Fibroblast of the aortic adventitia (primary cell): ENCODE measurements at places on chromosomes 16 and 17. TPM values are rescaled to one million over a fixed set of nuclear protein-coding genes. Genes with fewer than 3 reads are reported as not detected.
A peak's percentile ranks its signal among the peaks of the same experiment; 100 is the strongest.

Gene HS3ST6
- not detected in 2 replicates for total RNA-seq

Gene OVCA2
- total RNA-seq: 38.8 and 39.9 TPM in 2 replicates

Gene TACO1
- 16.1 and 20.3 TPM in 2 replicates for total RNA-seq

Gene TEDC2
- total RNA-seq: 1.9 and 11.7 TPM in 2 replicates

GRCh38 chr17:47955497-47956461 lies 1.9 kb downstream of the PRR15L start:
- DNase-seq: peak; percentile 13

Gene DHRS7C
- not detected in 2 replicates for total RNA-seq

Gene KCNJ18
- not detected in 2 replicates for total RNA-seq

- DNase-seq: no peak
Measured at GRCh38 chr17:45409659-45410076, 23.0 kb downstream of the ARHGAP27 start.

Gene KRT12
- total RNA-seq: not detected in 2 replicates

- DNase-seq: peak; percentile 74
Measured at GRCh38 chr17:16273499-16273898, 56.5 kb downstream of the PIGL start.

- peak; percentile 28 for DNase-seq
Measured at GRCh38 chr16:12784076-12784475, 19.6 kb downstream of the CPPED1 start.

Gene C16orf96
- under 0.01 TPM in 1 of 2 replicates, not detected in the other for total RNA-seq

- DNase-seq: no peak
Measured at GRCh38 chr16:10694830-10695229, at the start of gene TEKT5. TSS of gene TEKT5 (minus strand) at chr16:10694930. CDS start at chr16:10694873, 57 bp downstream.

DNA sequence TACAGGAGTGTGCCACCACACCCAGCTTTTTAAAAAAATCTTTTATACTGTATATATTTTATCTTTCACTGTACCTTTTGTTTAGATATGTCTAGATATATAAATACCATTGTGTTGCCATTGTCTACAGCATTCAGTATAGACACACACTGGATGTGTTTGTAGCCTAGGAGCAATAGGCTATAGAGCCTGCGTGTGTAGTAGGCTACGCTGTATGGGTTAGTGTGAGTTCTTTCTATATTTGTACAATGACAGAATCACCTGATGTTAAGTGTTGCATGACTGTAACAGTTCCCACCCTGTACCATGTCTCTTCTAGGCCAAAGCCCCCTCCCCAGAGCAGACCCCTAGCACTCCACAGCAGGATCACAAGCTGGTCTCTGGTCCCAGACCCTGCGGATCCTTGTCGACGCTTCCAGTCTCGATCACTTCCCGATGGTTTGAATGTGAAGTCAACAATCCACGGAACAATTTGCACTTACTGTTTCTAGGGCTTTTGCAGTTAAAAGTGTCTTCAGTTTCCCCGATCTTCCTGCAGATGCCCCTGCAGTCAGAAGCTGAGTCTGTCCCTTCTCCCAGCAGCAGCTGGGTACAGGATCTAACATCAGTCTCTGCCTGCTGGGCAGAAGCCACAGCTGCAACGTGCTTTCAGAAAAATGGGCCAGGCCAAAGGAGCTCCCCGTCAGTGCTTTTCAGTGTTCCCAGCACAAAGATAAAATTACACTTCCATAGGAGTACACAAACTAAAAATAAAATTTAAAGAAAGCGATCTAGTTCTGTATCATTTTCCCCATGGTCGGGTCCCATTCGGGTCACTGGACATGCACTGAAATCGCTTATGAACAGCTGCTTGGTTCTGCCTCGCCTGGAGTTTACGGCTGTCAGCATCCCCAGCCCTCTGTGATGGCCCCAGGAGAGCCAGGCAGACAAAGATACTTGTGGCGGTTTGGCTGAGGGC lies 35.4 kb downstream of the ADAM11 start:
- no peak for DNase-seq

GRCh38 chr17:6245301-6246177 lies 175.4 kb downstream of the WSCD1 start:
- no peak for DNase-seq

- DNase-seq: no peak
Measured at GRCh38 chr16:19295393-19295792, 9.9 kb downstream of the CLEC19A start.

GRCh38 chr16:67327743-67328142 lies 1.1 kb downstream of the LRRC36 start:
- DNase-seq: no peak

- DNase-seq: peak; percentile 8
Measured at GRCh38 chr17:65756760-65757159, 195.3 kb upstream of the AXIN2 start.

DNA sequence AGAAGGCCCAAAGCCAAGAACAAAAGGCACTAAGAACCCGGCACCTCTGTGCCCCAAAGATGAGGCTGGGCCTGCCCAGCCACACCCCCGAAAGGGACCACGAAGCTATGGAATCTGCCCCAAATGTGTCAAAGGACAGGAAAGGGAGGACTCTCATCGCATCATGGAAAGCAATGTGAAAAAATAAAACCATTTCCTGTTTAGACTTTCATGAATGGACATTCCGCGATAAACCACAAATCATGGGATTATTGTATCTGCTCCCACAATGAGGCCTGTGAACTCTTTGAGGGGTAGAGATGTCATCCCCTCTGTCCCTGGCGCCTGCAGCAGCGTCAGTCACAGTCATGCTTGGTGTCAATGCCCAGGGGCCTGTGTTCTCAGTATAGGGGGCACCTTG lies 135.0 kb downstream of the COPRS start:
- no peak for DNase-seq
